ENCODE measurements at places on chromosomes 5 and 9.
A peak's percentile ranks its signal among the peaks of the same experiment; 100 is the strongest.

GRCh38 chr5:11683666-11684065 lies 220.6 kb downstream of the CTNND2 start:
- no peak for DNase-seq

DNA sequence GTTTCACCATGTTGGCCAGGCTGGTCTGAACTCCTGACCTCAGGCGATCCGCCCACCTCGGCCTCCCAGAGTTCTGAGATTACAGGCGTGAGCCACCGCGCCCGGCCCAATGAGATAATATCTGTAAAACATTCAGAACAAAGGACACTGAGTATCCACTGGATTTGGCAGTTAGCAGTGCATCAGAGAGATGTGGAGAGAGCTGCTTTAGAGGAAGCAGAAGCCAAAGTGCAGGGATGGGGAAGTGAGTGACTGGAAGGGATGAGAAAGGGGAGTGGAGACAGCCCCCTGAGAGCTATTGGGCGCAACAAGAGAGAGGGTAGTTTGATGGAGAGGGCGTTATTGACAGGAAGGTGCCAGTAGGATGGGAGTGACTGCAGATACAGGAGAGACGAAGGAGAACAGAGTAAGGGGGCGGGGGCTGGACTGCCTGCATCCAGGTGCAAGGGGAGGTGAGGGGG lies 157.5 kb upstream of the SHB start:
- DNase-seq, result peak; percentile 91

DNA sequence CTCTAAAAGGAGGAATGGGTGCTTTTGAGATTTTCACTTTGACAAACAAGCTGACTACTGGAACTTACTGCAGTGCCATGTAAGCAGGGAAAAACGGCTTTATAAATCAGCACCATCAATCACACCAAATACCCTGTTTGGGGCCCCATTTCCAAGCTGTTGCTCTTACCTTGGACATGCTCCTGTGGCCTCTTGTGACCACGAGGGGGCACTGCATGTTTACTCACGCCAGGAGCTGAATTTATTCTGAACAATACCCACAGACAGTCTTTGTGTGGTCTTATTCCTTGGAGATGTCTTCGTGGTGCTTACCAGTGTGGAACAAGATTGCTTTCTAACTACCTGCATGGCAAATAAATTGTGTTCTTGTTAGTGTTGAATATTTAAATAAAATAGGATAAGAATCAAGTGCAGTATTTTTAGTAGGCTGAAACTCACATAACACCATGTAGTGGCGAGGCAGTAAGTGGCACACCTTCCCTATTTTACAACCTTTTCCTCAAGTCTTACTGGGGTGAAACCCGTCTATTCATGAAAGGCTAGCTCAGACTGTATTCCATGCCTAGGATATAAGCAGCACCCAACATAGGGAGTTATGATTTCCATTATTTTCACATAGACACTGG lies 155.5 kb upstream of the NMUR2 start:
- peak; percentile 41 for DNase-seq

- DNase-seq, result no peak
Measured at GRCh38 chr9:97059626-97060025, 20.7 kb upstream of the CTSV start.

- DNase-seq, result no peak
Measured at GRCh38 chr5:99771296-99771695, 763.9 kb upstream of the FAM174A start.

DNA sequence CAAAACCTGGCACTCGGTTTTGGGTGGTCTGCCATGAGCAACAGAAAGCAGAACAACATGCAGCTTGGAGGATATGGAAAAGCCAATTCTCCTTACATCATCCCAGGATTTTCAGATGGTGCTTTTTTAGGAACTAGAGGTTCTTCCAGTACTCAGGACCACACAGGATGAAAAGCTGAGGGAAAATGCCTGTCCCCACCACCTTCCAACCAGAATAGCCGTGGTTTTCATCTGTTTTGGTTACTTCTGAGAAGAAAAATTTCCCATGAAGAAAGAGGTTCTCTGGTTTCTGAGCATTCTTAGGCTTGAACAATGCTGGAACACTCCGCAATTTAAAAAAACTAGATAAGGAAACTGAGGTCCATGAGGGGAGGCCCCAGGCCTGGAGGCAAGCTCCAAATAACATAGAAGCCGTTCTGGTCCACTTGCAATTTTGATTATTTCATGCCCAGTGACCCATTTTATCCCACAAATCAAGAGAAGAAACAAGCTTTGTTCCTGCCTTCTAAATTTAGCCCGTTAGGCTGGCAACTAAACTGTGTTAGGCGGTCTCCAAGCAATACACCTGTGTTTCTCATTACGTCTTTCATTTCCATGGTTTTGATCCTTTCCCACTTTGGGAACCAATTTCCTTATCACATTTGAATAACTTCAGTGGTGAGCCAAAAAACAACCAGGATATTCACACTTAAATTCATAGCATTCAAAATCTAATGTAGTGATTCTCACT lies 79.2 kb upstream of the SPIN1 start:
- no peak for DNase-seq

- DNase-seq, result no peak
Measured at GRCh38 chr5:103389846-103390245, 131.3 kb downstream of the MACIR start.

DNA sequence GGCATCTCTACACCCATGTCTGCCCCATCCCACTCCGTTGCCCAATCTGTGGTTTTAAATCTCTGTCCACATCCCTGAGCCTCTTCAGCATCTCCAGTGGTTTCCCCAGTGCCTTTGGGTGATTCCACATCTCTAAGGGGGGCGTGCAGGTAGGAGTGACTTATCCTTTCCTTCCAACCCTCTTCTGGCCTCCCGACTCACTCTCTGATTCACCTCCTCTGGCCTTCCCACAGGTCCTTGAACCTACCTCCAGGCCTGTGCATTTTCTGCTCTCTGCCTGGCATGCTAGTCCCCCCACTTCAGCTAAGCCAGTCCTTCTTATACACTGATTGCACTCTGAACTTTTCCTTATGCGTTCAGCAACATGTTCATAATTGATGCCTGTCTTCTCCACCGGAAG lies 99.0 kb downstream of the RALGPS1 start:
- no peak for DNase-seq

DNA sequence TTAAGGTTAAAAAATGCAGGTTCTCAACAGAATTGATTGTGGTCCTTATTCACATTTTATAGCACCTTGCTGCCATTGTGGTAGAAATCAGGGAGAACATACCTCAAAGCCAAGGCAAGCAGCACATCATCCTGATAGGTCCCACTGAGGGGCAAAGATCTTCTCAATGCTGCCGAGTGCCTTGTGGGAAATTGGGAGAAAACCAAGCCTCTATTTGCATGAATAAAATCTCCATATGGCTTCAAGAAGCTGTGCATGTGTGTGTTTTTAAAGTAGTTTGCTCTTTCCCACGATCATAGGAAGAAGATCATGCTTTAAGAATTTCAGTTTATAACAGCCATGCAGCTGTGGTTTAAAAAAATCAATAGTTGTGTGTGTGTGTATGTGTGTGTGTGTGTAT lies 216.9 kb upstream of the FBXL7 start:
- DNase-seq, result no peak

DNA sequence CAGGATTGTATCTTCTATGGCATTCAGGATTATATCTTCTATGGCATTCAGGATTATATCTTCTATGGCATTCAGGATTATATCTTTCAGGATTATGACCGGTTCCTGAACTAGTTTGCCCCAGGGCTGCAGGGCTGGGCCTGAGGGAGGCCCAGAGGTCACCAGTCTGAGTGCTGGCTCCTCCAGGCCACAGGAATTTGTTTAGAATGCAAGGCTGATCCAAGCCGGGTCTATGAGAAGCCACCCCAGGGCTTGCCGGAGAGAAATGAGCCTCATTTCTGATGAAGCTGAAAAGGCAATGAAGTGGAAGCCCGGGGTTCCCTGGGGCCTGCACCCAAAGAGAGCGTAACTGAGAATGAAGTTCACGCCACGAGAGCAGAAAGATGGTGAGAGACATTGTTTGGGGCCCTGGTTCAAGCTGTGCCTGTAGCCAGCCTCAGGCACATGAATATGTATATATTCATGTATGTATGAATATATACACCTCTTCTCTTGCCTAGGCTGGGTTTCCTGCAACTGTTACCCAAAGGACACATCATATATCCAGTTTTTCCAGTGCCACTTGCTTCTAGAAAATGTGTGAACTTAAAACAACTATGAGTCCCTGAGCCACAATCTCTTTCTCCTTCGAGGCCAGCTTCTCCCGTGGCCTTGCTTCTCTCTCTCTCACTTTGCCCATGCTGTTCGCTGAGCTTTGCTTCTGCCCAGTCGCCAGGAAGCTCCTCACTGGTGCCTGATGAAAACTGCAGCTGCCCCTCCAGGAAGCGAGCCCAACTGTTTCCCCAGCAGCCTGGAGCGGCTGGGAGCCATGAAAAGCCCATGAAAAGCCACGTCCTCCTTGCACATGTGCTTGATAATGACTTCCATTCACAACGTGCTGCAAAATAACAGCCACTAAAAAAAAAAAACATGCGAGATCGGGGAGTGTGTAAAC lies 62.3 kb downstream of the GTF3C4 start:
- DNase-seq, result no peak

- no peak for DNase-seq
Measured at GRCh38 chr5:93305984-93306383, 275.0 kb downstream of the NR2F1-AS1 start.

DNA sequence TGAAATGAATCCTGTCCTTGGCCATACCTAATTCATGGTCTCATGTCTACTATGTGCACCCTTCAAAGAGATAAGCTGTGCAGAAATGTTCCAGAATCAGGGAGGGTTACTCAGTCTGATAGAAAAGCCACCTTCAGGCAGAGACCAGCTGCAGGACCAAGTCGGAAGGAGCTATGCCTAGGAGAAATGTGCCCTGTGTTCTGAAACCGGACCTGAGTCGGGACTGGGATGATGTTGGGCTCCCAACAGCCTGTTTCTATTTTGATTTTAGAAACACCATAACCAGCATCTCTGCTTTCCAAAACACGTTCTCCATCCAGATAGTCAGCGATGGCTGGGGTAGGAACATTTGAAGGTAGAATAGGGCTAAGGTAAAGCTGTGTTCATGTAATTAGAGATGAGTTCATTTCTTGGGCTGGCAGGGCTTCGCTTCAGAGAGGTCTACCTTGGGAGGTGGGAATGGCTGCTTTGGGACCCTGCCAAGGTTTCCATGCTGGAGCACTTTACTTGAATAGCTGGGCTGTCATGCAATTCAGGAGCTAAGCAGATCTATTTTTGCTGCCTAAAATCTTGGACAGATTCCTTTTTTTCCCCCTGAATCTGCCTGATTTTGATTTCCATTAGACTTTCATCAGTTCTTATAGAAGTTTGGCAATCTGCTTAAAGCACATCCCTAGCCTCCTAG lies 2.8 kb downstream of the ADCY2 start:
- DNase-seq, result peak; percentile 84

- no peak for DNase-seq
Measured at GRCh38 chr5:56200971-56201666, 32.0 kb downstream of the ANKRD55 start.

DNA sequence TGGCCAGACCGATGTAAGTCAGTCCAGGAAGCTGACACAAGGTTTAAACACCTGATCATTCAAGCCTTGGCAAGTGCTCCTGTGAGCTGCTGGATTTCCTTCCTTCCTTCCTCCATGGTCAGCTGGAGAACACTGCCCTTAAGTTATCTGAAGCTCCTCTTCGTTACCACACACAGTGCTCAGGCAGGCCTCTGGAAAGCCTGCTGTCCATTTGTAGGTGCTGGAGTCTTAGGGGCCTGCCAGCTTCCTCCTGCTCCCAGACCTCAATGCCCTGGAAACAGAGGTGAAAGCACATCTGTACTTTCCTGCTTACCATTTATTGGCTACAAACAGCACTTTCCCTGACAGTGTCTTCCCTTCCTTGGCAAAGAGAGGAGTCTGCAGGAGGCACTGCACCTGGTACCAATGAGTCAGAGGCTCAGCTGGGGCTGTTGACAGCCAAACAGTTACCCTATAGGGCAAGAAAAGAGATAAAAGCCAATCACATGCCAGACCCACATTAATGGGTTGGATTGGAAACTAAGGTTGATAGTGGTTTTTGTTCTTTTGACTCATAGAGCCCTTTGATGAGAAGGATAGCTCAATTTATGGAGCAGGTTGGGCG lies 72.6 kb upstream of the PUM3 start:
- DNase-seq, result no peak

DNA sequence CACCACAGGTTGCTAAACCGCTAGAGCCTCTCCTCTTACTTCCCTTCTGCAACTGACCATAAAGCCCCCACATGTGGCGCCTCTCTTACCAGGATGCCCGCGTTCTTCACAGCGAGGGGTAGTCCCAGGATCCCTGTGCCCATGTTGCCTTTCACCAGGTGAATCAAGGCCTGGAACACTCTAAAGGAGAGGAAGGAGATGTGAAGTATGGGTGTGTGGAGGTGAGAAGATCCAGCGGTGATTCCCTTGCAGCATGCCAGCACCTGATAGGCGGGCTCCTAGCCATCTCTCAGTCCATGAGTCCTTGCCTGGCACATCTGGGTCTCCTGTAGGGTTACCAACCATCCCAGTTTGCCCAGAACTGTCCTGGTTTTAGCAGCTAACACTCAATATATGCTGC lies 3.3 kb downstream of the SLC36A2 start:
- no peak for DNase-seq

DNA sequence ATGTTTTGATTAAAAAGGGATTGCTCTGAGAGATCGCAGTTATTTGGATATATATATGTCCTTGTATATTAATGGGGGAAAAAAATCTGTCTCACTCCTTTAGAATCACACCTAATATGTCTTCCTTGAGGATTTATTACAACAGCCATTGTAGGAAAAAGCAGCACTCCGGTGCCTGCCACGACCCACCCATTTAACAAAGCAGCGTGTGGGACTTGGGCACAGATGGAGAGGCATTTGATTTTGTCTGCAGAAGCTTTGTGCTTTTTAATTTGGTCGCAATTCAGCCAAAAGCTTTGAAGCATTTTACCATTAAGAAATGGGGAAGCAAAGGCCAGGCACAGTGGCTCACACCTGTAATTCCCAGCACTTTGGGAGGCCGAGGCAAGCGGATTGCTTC lies 159.2 kb downstream of the SMARCA2 start:
- DNase-seq, result no peak

DNA sequence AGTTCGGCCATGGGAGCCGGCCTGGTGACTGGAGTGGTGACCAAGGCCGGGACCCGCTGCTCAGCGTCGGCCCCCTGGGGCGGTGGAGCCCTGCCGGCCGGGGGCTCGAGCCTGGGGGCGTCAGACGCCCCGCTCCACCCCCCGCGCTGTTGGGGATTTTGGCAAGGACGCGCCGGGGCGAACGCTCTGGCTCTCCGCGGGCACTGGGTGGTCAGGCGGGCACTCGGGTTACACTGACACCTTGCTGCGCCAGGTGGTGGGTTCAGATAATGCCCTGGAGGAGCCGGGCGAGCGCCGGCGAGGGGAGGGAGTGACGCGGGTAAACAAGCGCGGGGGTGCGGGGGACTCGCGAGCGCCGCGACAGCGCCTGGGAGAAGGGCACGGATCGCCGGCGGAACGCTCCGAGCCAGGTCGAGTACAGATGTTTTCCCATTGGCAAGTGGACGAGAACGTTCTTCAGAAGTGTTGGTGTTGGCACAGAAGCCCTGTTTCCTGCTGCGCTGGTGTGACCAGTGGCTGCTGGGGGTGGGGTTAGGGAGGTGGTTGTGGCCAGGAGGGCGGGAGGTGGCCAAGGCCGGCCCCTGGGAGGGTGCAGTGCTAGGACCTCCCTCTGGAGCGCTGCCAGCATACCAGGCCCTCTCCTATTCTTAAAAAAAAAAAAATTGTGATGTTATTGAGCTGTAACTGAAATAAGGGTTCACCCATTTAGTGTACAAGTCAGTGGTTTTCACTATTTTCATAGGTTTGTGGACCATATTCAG lies 773 bp downstream of the SQSTM1 start:
- DNase-seq, result peak; percentile 53

GRCh38 chr9:78544230-78544629 lies 247.3 kb downstream of the PSAT1 start:
- DNase-seq, result no peak

Data from NCI-H1105 (cell line).